ENCODE measurements at places on chromosomes 1 and 21.

DNA sequence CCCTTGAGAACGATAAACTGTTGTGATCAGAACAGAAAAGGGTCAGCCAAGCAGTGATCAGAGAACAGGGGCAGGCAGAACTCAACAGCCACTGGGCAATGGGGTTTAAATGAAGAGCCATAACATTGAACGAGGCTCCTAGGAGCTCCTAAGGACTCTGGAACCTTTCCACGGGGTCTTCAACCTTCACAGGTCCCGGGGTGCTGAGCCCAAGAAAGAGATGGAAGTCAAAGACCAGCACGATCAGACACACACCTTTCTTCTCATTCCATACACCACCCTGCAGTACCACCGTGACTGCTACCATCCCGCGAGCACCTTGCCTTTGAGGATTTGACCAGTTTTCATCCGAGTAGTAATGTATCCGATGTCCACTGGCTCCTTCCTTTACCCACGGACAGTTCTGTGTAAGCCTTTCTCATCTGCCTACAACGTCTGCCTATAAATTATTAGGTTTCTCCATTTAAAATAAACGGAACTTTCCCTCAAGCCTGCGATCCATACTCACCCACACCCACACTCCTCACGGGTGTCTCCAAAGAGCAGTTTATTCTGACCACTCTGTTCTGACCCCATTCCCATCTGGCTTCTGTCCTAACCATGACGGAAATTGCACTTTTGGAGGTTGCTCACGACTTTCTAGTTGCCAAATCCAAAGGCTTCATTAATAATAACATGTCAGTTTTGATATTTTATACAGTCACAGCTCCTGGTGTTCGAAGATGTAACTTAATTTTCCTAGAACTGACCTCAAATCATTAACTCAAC is 16.8 kb upstream of the HHAT start:
- DNase-seq: no peak

DNA sequence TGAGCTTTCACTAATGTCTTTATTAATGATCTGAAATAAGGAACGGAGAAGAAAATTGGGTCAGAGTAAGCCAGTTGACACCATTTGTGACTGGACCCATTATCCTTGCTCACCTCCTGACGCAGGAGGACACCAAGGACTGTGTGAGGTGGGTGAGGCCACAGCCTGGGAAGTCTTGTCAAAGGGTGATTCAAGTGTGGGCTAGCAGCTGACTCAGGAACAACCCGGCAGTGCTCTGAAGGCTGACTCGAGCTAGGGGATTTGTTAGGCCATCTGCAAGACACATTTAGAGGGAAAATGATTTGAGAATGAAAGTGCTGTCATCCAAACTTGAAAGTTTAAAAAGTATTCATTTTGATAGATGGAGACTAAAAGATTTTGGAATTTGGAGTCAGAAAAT is 21.2 kb downstream of the PRRX1 start:
- no peak for DNase-seq

- no peak for DNase-seq
Measured at GRCh38 chr1:23163395-23163794, 5.3 kb downstream of the LUZP1 start.

GRCh38 chr1:47593013-47593568 is 155.2 kb downstream of the FOXD2 start:
- peak; percentile 78 for DNase-seq

- peak; percentile 58 for DNase-seq
Measured at GRCh38 chr21:33299181-33299752, 25.5 kb upstream of the IFNAR1 start.

- DNase-seq: no peak
Measured at GRCh38 chr1:21072721-21073120, 104.0 kb downstream of the EIF4G3 start.

DNA sequence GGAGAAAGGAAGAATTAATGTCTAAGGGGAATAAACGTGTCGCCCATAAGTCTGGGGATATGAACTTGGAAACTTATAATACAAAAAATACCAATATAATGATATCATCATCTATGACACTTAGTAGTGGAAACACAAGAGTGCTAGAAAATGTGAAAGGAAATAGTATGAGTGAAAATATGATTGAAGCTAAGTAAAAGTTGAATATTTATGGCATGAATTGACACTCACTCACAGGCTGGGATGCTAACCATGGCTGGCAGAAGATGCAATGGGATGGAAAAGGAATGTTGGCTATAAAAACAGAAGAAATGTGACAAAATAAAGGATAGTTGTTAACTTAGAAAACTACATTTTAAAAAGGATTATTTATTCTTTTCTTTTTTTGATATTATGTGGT is 120.1 kb downstream of the XPR1 start:
- no peak for DNase-seq

GRCh38 chr1:98005326-98006010 is 84.6 kb upstream of the DPYD start:
- no peak for DNase-seq

DNA sequence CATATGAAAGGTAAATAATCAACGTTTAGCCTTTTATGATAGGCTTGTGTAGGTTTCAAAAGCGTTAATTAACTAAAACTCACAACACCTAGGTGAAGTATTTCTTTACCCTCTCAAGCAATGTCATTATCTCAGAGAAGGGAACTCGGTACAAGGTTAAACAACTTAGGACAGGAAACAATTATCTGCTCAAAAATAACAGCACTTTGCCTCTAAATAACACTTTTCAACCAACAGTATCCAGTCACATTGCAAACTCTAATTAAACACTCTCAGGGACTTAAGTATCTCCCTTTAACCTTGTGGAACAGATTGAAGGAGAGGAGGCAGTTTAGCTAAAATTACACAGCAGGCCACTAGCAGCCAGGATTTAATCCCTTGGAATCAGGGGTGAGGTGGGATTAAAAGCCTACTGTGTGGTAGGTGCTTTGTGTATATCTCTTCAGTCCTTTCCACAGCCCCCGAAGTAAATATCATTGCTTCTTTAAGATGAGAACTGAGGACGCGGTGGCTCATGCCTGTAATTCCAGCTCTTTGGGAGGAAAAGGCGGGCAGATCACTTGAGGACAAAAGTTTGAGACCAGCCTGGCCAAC is 5.2 kb upstream of the AKNAD1 start:
- DNase-seq: no peak

GRCh38 chr1:41842993-41843755 is 75.5 kb downstream of the HIVEP3 start:
- no peak for DNase-seq

GRCh38 chr1:203447151-203447550 is 28.5 kb upstream of the PRELP start:
- DNase-seq: no peak

- no peak for DNase-seq
Measured at GRCh38 chr1:59396387-59396786, 99.5 kb downstream of the FGGY start.

- no peak for DNase-seq
Measured at GRCh38 chr1:15180189-15180588, 26.6 kb downstream of the TMEM51 start.

Measured in type B pancreatic cell (in vitro differentiated cells).